ENCODE measurements at places on chromosomes 13 and 19.

- no peak for DNase-seq
These were observed 23.5 kb downstream of the LGALS16 start for GRCh38 chr19:39679056-39679790.

- no peak for DNase-seq
These were observed 140.1 kb downstream of the LHFPL6 start for GRCh38 chr13:39462906-39463305.

- no peak for DNase-seq
These were observed at the start of gene ATP1A3 for GRCh38 chr19:41993612-41994483. TSS of gene ATP1A3 (minus strand) at chr19:41994230. CDS start at chr19:41994076, 154 bp downstream.

GRCh38 chr19:3556978-3557460 is 367 bp downstream of the MFSD12 start:
- no peak for DNase-seq

- no peak for DNase-seq
These were observed 28.8 kb upstream of the INTS6 start for GRCh38 chr13:51481656-51482055.

GRCh38 chr13:47004540-47004939 is 107.7 kb upstream of the HTR2A start:
- DNase-seq: no peak

DNA sequence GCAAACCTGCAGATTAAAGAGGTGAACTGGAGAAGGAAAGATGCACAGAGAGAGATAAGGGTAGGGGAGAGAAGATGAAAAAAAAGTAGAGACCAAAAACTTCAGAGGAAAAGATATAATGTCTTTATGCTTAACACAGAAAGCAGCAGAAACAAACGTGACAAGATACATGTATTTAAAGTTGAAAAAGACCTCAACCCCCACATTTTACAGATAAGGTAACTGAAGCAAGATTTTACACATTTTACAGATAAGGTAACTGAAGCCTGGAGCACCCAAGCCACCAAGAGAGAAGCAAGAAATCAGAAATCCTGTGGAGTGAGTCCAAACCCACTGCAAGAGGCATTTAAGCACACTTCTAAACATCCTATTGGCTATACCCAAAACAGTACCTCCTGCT is 185.3 kb downstream of the TBC1D4 start:
- DNase-seq: no peak

GRCh38 chr13:62595976-62596375 is 1180.3 kb upstream of the PCDH20 start:
- DNase-seq: no peak

GRCh38 chr19:2507109-2507508 is 31.2 kb downstream of the GADD45B start:
- DNase-seq: no peak

GRCh38 chr19:42111811-42112210 is 20.4 kb downstream of the POU2F2 start:
- DNase-seq: no peak

DNA sequence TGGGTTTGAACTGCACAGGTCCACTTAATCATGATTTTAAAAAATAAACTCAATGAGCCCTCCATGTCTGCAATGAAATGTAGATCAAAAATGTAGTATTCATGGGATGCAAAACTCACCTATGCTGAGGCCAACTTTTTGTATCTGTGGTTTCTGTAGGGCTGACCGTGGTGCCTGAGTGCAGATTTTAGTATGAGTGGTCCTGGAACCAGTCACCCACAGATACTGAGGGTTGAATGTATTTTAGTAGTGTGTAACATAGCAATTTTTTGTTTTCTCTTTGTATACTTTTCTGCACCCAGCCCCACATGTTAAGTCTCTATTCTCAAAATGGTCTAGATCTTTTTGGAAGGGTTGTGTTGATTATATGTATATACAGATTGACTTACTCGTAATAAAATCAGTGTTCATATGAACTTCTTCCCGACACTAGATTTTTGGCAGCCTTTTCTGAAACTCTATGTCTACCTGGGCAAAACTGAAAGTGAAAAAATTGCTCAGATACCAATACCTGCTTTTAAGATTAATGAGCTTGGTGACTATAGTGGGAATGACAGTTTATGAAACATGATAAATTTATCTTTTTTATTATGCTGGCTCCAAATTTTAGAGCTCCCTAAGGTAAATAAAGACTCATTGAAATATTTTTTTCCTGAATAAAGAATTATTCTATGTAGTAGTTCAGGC is 51.6 kb downstream of the DNAJC15 start:
- no peak for DNase-seq

DNA sequence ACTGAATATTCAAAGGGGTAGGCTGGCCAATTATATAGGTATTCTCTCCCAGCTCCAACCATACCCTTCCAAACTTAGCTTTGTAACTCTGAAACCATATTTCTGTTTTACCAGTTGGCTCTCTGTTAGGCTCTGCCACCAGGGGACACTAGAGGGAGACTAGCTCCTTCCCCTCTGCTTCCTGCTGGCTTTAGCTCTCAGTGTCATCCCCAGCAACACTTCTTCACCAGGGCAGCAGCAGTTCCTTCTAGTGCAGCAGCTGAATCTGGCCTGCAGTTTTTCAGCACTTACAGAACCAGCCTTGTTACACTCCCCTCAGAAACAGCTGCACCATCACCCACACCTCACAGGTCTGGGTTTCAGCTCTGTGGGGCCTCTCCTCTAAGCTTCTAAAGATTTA is 51.0 kb upstream of the DOCK9 start:
- no peak for DNase-seq

DNA sequence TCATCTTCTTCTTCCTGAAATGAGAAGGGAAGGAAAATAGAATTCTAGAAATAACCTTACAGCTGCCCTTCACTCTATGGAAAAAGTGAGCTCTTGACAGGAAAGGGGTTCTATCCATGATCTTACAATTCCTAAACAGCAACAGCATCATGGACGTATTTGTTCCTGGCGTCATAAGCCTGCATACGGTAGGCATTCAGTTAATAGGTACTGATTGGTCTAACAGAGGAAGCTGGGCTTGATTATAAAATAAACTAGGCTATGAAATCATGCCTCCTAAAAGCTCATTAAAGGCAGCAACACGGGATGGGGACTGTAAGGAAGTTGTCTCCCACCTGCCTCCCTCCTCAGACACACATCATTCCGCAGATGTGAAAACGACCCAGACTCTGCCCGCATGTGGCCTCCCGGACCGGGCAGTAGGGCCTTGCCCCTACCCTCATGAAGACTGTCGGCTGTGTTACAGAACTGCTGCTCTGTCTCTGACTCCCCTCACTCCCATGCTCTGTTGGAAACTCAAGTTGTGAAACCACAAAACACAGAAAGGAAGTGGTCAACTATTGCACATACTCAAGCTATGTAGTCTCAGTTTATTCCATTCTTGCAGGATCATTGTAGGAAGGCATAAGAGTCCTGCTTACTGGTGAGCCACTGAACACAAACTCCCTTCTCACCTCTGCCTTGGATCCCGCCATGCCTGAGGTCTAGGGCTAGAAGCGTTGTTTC is 129.8 kb downstream of the DLEU7 start:
- peak; percentile 99 for DNase-seq

DNA sequence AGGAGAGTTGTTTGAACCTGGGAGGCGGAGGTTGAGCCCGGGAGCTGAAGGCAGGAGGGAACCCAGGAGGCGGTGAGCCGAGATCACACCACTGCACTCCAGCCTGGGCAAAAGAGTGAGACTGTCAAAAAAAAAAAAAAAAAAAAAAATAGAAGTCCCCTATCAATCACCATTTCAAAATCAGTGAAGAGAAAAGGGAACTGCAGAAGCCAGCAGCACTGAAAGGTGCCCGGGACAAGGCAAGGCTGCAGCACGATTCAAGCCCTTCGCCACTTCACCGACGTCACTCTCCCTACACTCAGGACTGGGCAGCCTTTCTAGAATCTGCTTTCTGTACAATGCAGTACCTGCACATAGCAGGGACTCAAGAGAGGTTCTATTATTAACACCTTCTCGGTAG is 21.9 kb upstream of the USP12 start:
- no peak for DNase-seq

- no peak for DNase-seq
These were observed 173.9 kb upstream of the SERP2 start for GRCh38 chr13:44199627-44200207.

- no peak for DNase-seq
These were observed at the start of gene MTUS2 for GRCh38 chr13:28820099-28821051. TSS of gene MTUS2 (plus strand) at chr13:28820339.

GRCh38 chr13:23615395-23616081 is 45.3 kb downstream of the TNFRSF19 start:
- DNase-seq: no peak

DNA sequence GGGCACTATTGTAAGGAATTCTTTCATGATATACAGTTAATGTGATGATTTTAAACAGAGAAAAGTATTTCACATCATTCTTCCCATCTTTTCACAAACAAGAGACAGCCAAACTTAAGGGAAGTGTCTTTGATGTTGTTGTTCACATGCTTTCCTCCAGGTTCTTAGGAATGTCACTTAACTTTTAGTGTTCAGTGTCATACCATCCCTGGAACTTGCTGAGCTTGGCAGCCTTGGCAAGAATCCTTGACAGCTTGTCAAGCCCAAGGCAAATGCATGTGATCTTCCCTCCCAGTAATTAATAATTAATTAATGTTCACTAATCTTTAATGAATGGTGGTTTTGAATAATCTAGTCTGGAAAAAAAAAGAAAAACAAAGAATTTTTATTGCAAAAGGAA is 727.9 kb upstream of the PRR20A start:
- no peak for DNase-seq

GRCh38 chr19:18484992-18485391 is 36.9 kb downstream of the ELL start:
- DNase-seq: no peak

DNA sequence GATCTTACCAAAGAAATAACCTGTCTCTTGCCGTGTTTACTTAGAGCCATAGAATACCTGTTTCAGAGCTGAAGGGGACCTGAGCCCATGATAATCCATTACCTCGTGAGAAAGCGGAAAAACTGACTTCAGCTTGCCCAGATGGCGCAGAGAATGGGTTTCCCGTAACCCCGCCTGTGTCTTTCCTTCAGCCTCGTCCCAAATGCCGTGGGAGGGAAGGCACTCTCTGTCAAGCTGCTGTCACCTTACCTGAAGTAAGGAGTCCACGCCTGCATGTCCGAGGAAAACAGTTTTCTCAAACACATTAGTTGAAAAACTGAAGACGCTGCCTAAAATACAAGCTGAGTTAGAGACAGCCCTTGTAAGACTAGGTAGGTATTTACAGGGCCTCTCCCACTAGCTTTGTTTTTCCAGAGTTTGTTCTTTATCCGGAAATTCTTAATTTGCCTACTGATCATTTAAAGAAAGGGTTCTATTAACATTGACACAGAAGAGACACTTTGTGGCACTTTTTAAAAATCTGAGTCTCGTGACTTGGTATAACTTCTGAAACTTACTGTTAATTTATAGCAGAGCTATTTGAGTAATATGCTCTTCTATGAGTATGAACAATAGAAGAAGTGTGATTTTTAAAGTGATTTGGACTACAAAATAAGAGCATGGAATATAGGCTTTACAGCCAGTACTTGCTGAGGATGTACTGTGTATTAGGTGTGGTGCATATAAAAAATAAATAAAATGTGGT is 1.3 kb upstream of the INTS6 start:
- DNase-seq: peak; percentile 63

DNA sequence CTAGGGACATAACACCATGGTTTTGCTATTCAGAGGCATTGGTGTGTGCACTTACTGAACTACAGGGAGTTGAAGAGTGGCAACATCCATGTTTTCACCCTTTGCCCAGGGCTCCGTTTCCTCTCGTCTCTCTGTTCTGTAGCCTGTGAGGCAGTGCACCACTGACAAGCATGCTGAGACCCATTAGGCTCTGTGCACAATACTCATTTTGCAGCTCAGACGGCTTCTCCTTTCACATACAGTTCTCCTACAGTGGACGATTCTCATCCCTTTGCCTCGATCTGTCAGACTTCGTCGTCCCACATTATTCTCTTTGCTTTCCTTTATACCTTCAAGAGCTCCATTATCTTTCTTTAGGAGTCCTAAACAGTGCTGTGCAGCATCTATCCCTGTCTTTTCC is 403.7 kb downstream of the MYO16 start:
- no peak for DNase-seq

DNA sequence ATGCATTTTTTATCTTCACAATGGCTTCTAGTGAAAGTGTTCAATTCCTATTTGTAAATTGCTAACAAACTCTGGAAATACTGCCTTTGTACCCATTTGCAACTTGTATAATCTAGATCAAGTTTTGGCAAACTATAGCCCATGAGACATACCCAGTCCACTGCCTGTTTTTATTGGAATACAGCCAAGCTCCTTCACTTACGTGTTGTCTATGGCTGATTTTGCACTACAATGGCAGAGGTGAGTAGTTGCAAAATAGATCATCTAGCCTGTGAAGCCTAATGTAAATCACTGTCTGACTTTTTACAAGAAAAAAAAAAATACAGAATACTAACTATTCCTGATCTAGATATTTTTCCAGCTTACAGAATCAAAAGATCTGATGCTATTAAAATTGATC is 37.1 kb downstream of the DZIP1 start:
- DNase-seq: no peak

DNA sequence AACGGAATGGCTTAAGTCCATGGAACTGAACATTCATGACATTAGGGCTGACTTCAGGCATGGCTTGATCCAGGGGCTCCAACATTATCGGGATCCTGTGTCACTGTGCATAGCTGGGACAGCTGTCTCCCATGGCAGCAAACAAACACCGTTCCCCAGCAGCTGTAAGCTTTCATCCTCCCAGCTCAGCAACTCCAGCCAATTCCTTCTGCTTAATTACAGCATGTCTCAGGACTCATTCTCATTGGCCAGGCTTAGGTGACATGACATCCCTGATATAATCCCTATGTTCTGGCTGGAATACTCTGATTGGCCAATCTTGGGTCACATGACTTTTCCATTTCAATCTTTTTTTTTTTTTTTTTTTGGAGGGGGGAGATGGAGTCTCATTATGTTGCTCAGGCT is 10.9 kb upstream of the TLE5 start:
- DNase-seq: no peak

DNA sequence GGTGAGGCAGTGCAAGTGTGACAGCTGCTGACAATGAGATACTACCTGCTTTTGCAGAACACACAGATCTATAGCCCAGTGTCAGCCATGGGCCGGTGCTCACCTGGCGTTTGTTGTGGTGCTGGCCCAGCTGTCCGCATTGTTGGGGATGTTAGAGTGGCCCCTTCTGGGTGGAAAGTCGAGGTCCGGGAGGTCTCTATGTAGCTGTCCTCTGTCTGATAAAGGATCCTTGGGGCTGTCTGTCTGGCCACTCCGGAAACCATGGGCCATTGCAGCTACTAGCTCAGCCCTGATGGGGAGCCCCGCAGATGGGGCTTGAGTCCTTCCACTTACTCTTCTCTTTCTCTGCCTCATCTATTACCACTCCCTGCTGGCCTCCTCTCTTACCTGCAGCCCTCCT is 181.5 kb upstream of the TSHZ3 start:
- no peak for DNase-seq

DNA sequence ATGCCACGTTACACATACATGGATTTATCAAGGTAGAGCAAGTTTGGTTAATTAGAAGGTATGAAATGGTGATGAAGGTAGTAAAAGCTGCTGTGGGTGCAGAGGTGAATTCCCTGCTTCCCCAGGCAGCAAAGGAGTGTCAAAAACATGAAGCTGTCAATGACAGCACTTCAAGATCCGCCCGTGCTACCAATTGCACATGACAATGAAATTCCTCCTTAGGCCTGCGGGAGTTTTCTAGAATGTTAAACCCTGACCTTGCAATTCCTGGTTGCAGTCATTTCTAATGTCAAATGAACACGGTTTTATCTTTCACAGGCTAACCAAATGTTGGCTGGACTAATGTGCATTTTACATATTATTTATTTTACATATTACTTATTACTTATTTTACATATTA is 67.7 kb upstream of the LSM14A start:
- DNase-seq: no peak

- DNase-seq: no peak
These were observed 7.6 kb upstream of the IFI30 start for GRCh38 chr19:18165794-18166544.

All from GF-D8 (cell line).